ENCODE measurements at places on chromosomes 13 and 19.
A peak's percentile ranks its signal among the peaks of the same experiment; 100 is the strongest.

DNA sequence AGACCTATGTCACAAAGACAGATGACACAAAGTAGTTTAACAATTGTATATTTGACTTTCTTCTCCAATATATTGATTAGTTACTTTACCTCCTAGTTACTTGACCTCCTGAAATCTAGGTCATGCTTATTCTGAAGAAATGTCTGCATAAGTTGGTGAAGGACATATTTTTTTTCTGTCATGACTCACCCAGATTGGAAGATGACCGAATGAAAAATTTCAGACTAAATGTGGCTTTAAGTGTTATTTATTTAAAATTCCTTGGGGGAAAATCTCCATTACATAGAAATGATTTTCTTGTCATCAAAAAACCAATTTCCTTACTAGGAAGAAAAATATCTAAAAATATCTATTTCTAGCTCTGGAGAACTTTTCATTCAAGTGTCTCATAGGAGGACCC is 217.1 kb downstream of the POSTN start:
- no peak for DNase-seq

- DNase-seq: no peak
These were observed 358.7 kb downstream of the IRS2 start for GRCh38 chr13:109427695-109428094.

DNA sequence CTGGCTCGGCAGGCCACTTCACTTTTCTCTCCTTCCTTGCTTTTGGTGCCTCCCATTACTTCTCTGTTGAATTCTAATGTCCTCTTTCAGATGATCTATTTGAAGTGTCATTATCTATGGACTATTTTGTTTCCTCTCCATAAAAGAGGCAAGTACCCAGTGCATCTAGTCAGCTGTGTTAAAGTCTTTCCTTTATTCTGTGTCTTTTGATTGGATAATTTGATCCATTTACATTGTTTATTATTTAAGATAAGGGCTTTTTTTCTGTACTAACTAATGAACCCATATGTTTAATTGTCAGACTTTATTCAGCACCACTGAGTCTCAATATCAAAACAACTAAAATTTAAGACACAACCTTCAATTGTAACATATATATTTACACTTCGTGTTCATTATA is 36.4 kb downstream of the IGFL3 start:
- DNase-seq: no peak

DNA sequence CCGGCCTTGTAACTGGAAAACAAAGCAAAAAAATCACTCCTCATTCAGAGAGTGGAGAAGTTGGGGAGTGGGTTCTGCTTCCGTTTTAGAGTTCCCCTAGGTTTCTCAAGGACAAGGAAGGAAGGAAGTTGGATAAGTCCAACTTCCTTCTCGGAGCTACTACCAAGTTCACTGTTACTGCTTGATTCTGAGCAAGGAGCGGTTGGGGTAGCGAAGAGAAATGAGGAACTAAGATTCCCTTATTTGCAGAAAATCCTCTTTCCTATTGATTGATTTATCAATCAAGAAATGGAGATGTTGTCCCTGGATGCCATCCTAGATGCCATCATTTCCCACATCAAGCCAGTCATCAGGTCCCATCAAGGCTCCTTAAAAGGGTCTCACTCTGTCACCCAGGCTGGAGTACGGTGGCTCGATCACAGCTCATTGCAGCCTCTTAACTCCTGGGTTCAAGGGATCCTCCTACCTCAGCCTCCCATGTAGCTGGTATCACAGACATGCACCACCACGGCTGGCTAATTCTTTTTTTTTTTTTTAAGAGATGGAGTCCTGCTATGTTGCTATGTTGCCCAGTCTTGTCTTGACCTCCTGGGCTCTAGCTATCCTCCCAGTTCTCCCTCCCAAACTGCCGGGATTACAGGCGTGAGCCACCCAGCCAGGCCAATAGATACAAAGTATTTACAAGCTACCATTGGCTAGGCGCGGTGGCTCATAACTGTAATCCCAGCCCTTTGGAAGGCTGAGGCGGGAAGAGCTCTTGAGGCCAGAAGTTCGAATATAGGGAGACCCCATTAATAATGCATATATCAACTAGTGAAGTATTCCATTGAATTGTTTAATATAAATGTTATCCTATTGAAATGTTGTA is 809 bp upstream of the B9D2 start:
- no peak for DNase-seq

- no peak for DNase-seq
These were observed 23.7 kb downstream of the LATS2 start for GRCh38 chr13:21037656-21038055.

GRCh38 chr13:75749407-75749806 is 113.3 kb downstream of the LMO7 start:
- peak; percentile 40 for DNase-seq

DNA sequence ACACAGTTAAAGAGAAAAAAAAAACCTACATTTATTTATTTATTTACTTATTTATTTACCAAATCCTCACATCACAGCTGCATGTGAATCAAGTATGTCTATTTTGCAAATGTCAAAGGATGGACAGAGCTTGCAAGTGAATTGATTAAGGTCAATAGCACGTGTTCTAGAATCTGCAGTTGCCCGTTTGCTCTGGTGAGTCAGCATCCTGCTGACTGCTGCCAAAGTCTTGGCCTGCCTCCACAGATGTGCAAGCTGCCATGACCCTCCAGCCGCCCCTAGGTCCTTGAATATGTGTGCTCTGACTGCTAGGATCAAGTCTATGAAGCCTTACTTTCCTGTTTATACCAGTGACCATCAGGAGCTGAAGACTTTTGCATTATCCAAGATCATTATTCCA is 320.6 kb downstream of the GPC5 start:
- DNase-seq: peak; percentile 20

DNA sequence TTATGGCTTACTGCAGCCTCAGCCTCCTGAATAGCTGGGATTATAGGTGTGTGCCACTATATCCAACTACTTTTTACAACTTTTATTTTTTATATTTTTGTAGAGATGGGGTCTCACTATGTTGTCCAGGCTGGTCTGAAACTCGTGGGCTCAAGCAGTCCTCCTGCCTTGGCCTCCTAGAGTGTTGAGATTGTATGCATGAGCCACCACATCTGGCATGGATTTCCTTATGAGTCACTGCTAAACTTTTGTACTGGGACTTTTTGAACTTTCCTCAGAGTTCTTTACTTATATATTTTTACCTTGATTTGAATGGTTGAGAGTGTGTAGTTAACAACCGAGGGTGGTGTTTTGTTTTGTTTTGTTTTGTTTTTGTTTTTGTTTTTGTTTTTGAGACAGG is 33.4 kb downstream of the DNAJC3 start:
- DNase-seq: peak; percentile 58

DNA sequence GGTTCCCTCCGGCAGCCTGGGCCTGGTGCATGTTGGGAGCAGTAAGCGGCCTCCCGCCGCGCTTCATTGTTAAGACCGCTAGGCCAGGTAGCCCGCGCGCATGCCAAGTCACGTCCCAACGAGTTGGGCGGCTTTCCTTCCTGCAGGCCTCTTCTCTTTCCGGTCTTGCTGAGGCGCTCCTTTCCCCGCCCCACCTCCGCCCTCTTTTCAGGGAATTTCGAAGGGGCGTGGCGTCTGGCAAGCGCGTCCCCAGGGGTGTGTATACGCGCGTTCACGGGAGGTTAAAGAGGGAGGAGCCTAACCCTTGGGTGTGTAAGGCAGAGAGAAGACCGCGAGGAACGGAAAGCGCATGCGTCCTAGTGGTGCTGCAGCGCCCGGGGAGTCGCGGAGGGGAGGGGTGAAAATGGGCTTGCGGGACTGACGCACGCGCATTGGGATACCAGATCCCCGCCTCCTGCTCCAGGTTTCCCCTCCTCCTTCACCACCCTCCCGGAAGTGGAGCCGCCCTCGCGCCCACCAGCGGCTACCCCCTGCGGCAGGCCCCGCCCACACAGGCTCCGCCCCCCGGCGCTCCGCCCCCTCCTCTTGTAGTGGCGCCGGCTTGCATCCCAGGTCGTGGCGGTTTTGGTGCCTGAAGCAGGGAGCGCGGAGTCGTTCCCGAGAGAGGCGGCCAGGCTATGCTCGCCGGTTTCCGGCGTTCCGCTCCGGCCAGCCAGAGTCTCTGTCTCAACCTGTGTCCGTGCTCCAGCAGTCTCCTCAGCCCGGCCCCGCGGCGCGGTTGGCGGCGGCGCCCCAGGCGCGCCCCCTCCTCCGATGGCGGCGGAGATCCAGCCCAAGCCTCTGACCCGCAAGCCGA is at the start of gene WDFY2:
Gene WDFY2, plus strand, starts transcription at position 588 of the 856 bp plus-strand sequence. Its CDS starts 226 bp downstream, at position 814.
- DNase-seq: peak; percentile 99

GRCh38 chr19:45324349-45324907 is 1.8 kb upstream of the CKM start:
- no peak for DNase-seq

DNA sequence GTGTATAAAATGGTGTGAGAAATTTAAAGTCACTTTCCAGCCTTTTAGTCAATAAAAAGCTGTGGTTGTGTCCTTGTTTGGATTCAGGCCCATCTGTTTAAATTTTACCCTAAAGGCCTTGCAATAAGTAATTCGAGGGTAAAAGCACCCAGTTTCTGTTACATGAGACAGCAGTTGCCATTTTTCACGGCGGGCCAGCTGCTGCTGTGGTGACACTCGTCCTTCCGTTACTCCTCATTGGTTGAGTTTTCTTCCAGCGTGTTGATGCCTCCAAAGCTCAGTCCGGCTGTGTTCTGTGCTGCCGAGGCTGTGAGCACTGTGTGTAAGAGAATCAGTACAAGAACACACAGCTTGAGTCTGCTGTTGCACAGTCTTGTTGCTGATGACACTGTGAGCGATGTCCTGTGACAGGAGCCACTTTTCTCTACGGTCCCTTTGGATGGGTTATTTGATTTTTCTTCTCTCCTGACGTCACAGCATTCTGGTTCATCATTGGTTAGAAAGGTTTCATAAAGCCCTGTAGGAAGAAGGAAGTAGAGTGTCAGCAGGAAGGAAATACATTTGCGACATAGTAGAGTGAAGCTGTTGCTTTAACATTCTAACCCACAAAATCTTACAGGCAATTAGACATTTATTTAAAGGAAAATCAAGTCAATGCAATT is 602.5 kb upstream of the ARGLU1 start:
- no peak for DNase-seq

DNA sequence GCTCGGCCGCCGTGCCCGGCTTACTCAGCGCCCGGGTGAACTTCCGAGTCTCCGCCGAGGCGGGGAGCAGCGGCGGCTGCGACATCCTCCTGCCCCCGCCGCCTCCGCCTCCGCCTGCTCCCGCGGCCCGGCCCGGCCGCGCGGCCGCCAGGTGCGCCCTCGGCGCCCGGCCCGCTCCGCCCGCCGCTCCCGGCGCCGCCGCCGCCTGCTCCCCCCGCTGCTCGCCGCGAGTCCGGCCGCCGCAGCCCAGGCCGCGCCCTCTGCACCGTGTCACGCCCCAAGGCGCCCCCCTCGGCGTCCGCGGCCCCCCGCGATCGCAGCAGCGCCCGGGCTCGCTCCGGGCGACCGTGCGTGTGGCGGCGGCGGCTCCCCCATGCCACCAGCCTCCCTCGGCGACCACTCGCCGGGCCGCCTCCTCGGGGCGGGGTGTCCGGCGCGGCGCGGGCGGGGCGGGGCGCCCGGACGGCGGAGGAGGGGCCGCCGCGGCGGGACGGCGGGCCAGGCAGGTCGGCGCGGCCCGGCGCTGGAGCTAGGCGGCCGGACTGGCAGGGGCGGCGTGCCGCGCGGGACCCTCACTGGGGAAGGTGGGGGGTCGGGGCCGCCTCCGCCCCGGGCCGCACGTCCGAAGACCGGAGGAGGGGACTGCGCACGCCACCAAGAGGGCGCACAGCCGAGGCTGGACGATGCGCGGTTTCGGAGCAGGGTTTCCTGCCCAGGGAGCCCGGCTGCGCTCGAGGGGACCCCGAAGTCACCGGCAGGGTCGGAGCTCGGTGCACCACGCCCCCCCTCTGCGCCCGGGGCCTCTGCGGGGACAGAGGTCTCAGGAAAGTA is 108.6 kb upstream of the DOCK9 start:
- peak; percentile 46 for DNase-seq
